Activated CD4-positive, alpha-beta T cell treated with anti-CD3 and anti-CD28 coated beads, Interleukin-10, Interleukin-2, amounts not matched to agents 100 ng/mL and 50 ng/mL, durations not matched to agents 16 hours and 8 hours (primary cell): ENCODE measurements at places on chromosomes 16 and 17.
A peak's percentile ranks its signal among the peaks of the same experiment; 100 is the strongest.

DNA sequence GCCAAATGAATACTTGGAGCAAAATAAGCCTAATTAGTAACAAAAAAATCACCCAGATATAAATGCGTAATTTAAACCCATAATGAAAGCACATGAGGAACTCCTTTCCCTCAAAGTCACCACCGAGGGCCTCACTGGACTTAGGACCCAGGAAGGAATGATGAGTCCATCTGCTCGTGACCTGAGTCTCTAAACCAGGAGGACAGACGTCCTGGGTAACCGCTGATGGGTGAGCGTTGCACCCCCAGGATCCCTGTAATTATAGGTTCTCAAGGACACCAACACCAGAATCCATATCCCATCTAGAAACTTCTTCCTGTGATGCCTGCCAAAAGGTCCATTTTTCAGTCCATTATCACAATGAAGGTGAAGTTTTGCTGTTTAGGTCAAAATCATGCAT lies 121.4 kb downstream of the ZNF778 start:
- no peak for DNase-seq

- DNase-seq, result no peak
Observed at GRCh38 chr16:83971165-83972130, 3.4 kb downstream of the NECAB2 start.

DNA sequence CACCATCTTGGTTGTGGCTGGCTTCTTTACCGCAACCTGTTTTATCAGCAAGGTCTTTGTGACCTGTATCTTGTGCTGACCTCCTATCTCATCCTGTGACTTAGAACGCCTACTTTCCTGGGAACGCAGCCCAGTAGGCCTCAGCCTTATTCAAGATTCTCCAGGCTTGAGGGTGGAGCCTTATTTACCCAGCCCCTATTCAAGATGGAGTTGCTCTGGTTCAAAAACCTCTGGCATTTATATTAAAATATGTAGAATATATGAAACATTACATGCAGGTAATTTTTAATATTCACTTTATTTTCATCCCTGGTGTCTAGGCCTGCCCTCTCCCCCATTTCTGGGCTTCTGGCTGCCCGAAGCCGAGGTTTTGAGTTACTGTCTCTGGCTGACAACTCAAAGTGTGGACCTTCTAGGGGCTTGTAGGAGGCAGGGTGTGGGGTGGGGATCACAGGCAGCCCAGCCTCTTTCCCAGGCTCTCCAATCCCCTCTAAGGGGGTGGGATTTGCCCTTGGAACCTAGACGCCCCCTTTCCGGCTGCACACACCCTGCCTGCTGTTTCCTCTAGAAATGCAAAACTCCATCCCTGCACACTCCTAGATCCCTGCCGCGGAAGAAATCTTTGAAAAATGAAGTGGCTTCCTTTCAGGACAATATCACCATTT lies 152.0 kb downstream of the KCNJ12 start:
- DNase-seq, result no peak

DNA sequence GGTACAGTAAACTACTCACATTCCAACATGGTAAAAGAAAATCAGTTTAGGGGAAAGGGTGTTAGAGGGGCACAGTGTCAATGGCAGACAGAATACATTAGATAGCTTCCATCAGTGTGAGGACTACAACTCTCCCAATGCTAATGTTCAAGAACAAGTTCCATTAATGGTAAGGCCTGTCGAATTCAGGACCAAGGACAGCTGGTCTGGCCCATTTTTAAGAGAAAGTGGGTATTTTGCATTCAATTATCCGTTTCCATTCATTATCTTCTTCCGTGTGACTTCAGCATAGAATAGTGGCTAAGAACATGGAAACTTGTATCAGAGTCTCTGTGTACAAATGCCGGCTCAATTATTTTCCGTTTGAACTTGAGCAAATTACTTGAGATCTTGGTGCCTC lies 98.4 kb downstream of the XYLT1 start:
- no peak for DNase-seq

DNA sequence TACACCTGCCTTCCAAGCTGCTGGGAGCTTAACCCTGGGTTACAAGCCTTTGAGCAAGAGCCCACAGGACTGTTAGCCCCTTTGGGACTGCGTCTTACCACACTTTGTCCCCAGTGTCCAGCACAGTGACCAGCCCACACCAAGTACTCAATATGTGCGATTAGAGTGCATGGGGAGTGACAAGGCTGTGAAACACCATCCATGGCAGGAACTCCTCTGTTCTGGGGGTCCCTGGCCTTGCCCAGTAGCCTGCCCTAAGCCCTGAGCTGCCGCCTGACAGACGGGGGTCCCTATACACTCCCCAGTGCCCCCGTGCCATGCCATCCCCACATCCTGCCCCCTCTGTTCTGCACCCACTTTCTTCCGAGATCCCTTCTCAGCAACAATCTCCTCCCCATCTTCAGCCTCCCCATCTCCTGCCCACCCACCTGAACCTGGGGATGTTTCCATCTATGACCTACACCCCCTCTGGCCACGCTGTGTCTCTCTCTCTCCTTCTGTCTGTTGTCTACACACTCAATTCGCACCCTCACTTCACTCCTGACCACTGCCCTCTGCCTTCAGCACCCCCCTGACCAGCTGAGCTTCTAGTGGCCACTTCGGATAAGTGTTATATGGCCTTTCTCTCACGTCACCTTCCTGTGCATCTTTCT lies 112.9 kb upstream of the SMURF2 start:
- DNase-seq, result no peak

- peak; percentile 89 for DNase-seq
Observed at GRCh38 chr17:39863918-39864746, at the start of gene IKZF3. Gene IKZF3 (minus strand): TSS chr17:39864312. CDS start chr17:39864126, 186 bp downstream.

DNA sequence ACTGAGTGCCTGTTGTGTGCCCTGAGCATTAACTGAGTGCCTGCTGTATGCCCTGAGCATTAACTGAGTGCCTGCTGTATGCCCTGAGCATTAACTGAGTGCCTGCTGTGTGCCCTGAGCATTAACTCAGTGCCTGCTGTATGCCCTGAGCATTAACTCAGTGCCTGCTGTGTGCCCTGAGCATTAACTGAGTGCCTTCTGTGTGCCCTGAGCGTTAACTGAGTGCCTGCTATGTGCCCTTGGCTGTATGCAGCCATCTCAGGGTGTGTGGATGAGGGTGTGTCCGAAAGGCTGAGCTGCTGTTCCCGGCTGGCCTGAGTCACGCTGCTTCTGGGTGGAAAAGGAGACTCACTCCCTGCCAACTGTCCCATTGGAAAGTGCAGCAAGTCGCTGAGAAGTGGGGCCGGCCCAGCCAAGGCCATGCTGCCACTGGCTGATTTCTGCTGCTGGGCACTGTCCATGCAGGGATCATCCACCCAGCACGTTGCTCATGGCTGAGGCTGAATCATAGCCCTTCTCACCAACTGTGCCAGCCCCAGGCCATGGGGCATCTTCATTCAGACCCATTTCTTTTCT lies 113.8 kb downstream of the OR1D5 start:
- no peak for DNase-seq

- no peak for DNase-seq
Observed at GRCh38 chr16:80477838-80478237, 63.0 kb upstream of the DYNLRB2 start.

DNA sequence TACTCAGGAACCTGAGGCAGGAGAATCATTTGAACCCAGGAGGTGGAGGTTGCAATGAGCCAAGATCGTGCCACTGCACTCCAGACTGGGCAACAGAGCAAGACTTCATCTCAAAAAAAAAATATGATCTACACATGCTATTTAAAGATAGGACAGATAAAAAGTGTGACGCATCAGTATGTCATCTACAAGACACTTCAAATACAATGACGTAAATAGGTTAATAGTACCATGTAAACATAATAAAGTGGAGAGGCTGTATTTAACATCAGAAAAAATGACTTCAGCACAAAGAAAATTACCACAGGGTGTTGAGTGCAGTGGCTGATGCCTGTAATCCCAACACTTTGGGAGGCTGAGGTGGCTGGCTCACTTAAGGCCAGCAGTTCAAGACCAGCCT lies 20.2 kb downstream of the ZNF778 start:
- no peak for DNase-seq

- DNase-seq, result no peak
Observed at GRCh38 chr17:39663688-39664580, 1.2 kb upstream of the TCAP start.

DNA sequence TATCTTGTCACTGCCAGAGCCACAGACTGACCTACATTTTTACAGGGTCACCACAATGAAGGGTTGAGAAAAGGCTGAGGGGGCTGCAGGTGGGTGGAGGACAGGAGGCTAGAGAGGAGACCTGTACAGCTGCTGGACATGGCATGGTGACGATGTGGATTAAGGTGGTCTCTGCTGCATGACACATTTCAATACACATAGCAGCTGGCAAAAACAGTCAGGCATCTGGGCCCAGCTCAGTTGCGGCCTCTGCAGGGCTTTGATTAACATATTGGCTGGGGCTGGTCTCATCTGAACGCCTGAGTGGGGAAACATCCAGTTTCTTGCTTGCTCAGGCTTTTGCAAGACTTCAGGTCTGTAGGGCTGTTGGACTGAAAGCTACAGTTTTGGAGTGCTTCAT lies 265.4 kb upstream of the FOXF1 start:
- no peak for DNase-seq

DNA sequence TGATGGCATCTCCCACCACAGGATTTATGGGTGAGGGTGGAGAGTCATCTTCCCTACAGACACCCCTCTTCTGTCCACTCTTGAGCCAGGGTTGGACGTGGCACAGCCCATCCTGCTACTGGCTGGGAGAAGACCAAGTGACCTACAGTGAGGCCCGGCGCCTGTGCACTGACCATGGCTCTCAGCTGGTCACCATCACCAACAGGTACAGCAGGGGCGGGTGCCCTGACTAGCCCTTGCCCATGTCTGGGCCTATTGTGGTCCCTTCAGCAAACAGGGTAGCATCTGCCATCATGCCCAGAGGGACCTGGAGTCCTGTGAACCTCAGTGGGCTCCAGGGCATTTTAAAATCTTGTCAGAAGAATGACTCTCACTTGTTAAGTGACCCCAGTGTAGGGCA lies 48.2 kb downstream of the MRC2 start:
- DNase-seq, result no peak

DNA sequence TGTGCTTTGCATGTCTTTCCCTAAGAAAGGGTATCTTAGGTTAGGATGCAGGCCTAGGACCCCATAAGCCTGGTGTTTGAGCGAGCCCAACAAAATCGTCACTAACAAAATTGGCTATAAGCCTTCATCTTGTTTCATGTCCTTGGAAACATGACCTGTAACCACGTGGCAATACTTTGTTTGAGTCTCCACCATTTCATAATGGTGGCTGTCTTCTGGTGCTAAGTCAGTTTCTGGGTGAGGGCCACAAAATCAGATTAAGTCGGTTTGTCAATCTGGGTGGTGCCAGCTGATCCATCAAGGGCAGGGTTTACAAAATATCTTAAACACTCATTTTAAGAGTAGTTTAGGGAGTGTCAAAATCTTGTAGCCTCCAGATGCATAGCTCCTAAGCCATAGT lies 33.0 kb downstream of the C16orf54 start:
- no peak for DNase-seq

- no peak for DNase-seq
Observed at GRCh38 chr17:34173241-34173640, 81.8 kb upstream of the CCL2 start.

DNA sequence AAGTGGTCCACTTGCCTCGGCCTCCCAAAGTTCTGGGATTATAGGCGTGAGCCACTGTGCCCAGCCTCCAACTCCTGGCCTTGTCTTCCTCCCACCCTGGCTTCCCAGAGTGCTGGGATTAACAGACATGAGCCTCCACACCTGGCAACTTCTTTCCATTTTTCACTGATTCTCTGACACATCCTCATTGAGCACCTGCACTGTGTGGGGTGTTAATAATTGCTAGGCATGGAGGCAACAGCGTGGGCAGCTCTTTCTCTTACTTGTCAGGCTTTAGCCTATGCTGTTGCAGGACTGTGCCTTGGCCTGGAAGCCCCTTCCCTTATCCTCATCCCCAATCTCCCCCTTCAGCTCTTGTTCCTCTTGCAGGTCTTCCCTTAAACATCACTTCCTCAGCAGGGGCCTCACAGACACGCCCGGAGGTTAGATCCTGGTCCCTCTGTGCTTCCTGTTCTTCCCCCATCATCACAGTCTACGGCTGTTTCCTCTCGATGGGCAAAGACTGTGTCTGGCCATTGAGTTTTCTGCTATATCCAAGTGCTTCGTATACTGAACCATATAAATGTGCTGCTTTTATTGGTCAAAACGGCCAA lies 7.9 kb downstream of the QPRT start:
- DNase-seq, result no peak

DNA sequence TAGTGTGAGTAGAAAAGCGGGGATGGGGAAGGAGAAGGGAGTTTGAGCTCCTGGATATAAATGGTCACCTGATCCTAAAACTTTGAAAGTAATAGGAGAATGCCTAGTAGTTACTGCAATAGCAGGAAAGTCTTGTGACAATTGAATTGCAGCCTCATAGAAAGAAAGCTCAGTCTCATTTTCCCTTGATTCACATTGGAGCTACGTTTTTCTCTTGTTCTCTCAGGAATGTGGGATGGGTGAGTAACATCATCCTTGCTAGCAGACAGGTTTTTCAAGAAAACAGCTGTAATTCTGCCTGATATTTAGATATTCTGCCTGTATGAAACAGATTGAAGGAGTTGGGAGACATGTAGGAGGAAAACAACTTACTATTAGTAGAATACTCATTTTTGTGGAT lies 25.3 kb downstream of the SF3B3 start:
- DNase-seq, result no peak

GRCh38 chr17:2416010-2416734 lies 15.3 kb upstream of the MNT start:
- DNase-seq, result peak; percentile 86

DNA sequence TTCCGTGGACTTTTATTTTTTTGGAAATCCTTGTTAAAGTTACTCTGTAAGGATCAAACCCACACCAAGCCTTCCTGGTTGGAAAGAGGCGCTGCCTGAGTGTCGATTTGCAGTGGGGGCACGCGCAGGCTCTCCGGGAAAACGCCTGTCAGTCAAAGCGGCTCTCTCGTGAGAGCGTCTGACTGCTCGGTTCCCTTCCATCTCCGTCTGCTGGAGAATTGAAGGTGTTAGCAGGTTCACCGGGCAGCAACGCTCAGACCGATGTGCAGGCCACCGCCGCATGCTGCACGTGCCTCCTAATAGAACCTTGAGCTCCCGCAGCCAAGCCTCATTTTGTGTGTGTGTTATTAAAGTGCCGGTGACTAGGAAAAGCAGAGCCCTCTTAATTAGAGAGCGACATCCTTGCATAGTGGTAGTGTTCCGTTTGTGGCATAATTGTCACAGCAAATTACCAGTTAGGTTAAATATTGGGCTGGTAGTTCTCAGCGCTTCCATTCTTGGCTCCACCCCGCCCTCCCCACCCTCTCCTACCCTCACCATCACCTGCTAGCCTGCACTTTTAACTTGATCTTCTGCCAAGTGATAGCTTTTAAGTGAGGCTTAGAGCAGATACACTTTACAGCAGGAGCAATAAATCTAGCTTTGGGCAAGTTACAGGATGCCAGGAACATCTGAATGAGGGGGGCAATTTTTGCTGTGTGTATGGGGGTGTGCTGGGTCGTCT lies 75.5 kb downstream of the RPA1 start:
- no peak for DNase-seq
